ENCODE measurements at places on chromosomes 12 and 14.
A peak's percentile ranks its signal among the peaks of the same experiment; 100 is the strongest.

- peaks cover 81% of the 10 kb centered on the region for H3K36me3 ChIP-seq
- no peak for DNase-seq
- H3K4me1 ChIP-seq: no peaks in the 10 kb centered on the region
- no peaks in the 10 kb centered on the region for H3K27me3 ChIP-seq
- H3K4me3 ChIP-seq: no peak overlapping the region
These were observed 130.6 kb downstream of the RALGAPA1 start for GRCh38 chr14:35678403-35679028.

GRCh38 chr12:685388-685787 is 22.1 kb upstream of the NINJ2 start:
- DNase-seq: no peak
- no peak overlapping the region for H3K4me3 ChIP-seq
- H3K27ac ChIP-seq: no peak overlapping the region
- H3K36me3 ChIP-seq: no peaks in the 10 kb centered on the region

- H3K27me3 ChIP-seq: peaks cover 95% of the 10 kb centered on the region
- H3K4me1 ChIP-seq: no peaks in the 10 kb centered on the region
- no peak overlapping the region for H3K27ac ChIP-seq
- H3K36me3 ChIP-seq: no peaks in the 10 kb centered on the region
These were observed 6.0 kb downstream of the SIX6 start for GRCh38 chr14:60514741-60515491.

DNA sequence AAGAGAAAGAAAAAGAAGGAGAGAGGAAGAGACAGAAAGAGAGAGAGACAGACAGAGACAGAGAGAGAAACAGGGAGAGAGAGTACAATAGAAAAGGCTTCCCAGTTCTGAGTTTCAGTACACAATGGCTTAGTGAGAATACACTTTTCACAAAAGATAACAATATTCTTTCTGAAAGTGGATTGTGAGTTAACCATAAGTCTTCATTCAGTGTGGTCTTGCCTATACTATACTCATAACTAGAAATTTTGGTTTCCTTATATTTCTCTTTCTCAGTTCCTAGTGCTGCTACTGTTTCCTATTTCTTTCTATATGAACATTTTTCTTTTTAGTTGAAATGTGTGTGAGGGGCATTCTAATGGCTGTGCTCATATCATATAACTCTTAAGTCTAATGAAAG is 9.3 kb downstream of the CD163L1 start:
- H3K4me1 ChIP-seq: peaks cover 16% of the 10 kb centered on the region
- H3K27me3 ChIP-seq: no peaks in the 10 kb centered on the region
- no peak overlapping the region for H3K4me3 ChIP-seq
- H3K36me3 ChIP-seq: no peaks in the 10 kb centered on the region
- DNase-seq: no peak
- H3K27ac ChIP-seq: no peak overlapping the region

- no peaks in the 10 kb centered on the region for H3K36me3 ChIP-seq
- H3K4me1 ChIP-seq: no peaks in the 10 kb centered on the region
- H3K27me3 ChIP-seq: no peaks in the 10 kb centered on the region
These were observed 222.5 kb upstream of the ARHGAP5 start for GRCh38 chr14:31854508-31855075.

- peak overlapping the region; percentile 99 for H3K27ac ChIP-seq
- peaks cover 37% of the 10 kb centered on the region for H3K4me1 ChIP-seq
- no peaks in the 10 kb centered on the region for H3K27me3 ChIP-seq
- no peak overlapping the region for H3K4me3 ChIP-seq
These were observed 14.4 kb upstream of the SERPINA3 start for GRCh38 chr14:94597788-94598187.

GRCh38 chr12:47221256-47222023 is 141.7 kb upstream of the AMIGO2 start:
- no peak overlapping the region for H3K4me3 ChIP-seq
- no peaks in the 10 kb centered on the region for H3K36me3 ChIP-seq
- peak overlapping the region; percentile 82 for H3K27ac ChIP-seq
- H3K27me3 ChIP-seq: no peaks in the 10 kb centered on the region
- H3K4me1 ChIP-seq: peaks cover 46% of the 10 kb centered on the region
- no peak for DNase-seq

DNA sequence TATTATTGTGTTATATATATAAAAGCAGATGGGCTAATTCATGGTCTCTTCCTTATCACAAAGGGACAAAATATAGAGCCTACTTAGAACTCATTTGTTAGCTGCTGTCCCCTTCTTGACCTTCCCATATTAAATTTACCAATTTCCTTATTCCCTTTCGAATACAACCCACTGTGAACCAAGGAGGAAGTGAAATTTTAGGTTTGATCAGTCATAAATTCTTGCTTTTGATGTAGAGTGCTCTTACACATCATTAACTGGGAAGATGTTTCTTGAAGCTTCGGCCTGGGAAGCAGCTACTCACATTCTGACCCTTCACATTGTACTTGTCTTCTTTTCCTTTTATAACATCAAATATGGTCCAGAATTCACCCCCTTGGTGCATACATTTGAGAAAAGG is 579.0 kb downstream of the LRFN5 start:
- no peaks in the 10 kb centered on the region for H3K4me1 ChIP-seq
- no peak overlapping the region for H3K27ac ChIP-seq
- no peaks in the 10 kb centered on the region for H3K36me3 ChIP-seq
- no peak overlapping the region for H3K4me3 ChIP-seq

DNA sequence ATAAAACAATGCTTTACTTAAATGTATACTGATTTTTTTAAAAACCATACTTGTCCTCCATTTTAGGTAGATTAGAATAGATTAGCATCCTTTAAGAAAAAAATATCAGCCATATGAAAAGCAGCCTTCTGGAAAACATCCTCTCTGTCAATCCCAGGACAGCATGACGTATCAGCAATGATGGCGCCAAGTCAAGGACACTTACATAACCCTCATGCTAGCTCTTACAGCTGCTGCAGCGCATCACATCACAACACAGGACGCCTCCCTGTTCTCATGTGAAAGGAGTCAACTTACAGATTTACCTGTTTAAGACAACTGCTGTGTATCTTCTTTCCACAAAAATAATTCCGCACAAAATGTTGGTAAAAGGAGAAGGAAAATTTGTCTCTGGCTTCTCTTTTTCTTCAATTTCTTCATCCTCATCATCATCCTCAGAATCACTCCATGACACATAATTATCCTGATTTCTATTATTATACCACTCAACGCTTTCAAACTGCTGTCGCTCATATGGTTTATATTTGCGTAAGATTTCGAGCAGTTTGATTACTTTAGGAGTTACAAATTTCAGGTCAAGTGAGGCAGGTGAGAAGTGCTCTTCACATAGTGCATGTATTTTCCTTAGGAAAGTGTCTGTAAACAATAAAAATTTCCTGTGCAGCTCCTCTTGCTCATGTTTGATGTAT is 33.3 kb downstream of the DICER1 start:
- no peaks in the 10 kb centered on the region for H3K27me3 ChIP-seq
- no peak for DNase-seq
- no peak overlapping the region for H3K27ac ChIP-seq
- H3K36me3 ChIP-seq: peaks cover 90% of the 10 kb centered on the region
- H3K4me3 ChIP-seq: no peak overlapping the region

- no peaks in the 10 kb centered on the region for H3K27me3 ChIP-seq
- DNase-seq: no peak
- no peaks in the 10 kb centered on the region for H3K36me3 ChIP-seq
- H3K4me1 ChIP-seq: peaks cover 15% of the 10 kb centered on the region
- H3K4me3 ChIP-seq: no peak overlapping the region
- no peak overlapping the region for H3K27ac ChIP-seq
These were observed 979.7 kb upstream of the TMEM132C start for GRCh38 chr12:127287256-127287655.

DNA sequence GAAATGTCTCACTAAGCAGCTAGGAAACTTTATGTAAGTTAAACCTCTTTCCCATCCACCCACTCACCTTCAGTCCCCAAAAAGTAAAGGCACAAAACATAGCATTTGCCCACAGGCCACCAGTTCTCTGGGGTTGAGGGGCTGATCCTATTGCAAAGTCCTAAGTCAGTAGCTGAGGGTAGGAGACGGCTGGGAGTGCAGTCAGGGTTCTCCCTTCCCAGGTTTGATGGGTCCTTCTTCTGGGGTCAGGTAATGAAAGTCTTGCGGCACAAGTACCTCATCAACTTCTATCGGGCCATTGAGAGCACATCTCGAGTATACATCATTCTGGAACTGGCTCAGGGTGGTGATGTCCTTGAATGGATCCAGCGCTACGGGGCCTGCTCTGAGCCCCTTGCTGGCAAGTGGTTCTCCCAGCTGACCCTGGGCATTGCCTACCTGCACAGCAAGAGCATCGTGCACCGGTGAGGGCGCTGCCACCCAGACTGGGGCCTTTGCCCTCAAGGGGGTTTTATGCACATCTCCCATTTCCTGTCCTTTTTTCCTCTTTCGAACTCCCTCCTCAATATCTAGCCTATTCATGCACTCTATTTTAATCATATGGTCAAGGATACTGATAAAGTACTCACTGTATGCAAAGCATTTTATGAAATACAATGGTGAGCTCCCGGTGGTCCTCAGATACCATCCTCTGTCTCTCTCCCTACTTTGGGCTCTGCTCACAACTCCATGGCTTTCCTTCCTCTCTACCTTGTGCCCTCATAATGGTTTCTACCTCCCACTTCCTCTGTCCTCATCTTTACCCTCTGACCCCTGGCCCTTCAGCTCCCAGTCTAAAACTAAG is 986 bp downstream of the TSSK4 start:
- H3K36me3 ChIP-seq: peaks cover 81% of the 10 kb centered on the region
- H3K27me3 ChIP-seq: no peaks in the 10 kb centered on the region
- H3K4me3 ChIP-seq: no peak overlapping the region
- no peak overlapping the region for H3K27ac ChIP-seq
- no peak for DNase-seq
- H3K4me1 ChIP-seq: no peaks in the 10 kb centered on the region

GRCh38 chr14:59576332-59577294 is at the start of gene CCDC175:
Gene CCDC175, minus strand, starts transcription at chr14:59576812. Its CDS starts 37 bp downstream, at chr14:59576775.
- H3K27me3 ChIP-seq: peaks cover 12% of the 10 kb centered on the region
- DNase-seq: peak; percentile 85
- H3K4me1 ChIP-seq: no peaks in the 10 kb centered on the region
- no peak within 1 kb of the TSS for H3K27ac ChIP-seq

- no peaks in the 10 kb centered on the region for H3K36me3 ChIP-seq
- no peaks in the 10 kb centered on the region for H3K4me1 ChIP-seq
- H3K4me3 ChIP-seq: no peak overlapping the region
- no peak for DNase-seq
These were observed 44.1 kb downstream of the SMIM41 start for GRCh38 chr12:52123487-52124186.

DNA sequence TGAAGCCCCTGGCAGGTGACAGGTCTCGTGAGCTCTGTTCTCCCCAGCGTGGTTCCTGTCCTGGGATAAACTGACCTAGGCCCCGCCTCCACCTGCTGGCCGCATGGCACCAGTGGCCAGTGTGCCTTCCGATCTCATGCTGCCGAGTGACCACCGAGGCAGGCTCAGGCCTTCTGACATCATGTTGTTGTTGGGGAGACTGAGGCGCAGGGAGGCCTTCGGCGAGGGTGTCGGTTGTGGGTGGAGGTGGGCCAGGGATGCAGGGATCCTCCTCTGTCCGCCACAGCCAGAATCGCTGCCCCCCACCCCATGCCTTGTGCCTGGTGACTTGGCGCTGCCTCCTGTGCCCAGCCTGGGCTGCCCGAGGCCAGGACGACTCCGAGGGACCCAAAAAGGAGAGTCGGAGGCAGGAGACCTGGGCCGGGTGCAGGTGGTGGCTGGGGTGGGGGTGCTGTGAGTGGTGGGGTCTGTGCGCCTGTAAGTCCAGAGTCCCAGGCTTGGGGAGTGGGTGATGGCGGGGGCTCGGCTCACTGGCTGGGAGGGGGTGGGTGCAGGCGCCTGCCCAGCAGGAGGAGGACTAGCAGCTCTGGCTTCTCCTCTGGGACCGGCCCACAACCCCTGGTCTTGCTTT is 24.3 kb downstream of the ASPG start:
- H3K36me3 ChIP-seq: no peaks in the 10 kb centered on the region
- no peak overlapping the region for H3K27ac ChIP-seq
- H3K4me1 ChIP-seq: no peaks in the 10 kb centered on the region
- DNase-seq: peak; percentile 62
- H3K4me3 ChIP-seq: no peak overlapping the region

- no peak overlapping the region for H3K4me3 ChIP-seq
- no peaks in the 10 kb centered on the region for H3K27me3 ChIP-seq
- no peaks in the 10 kb centered on the region for H3K36me3 ChIP-seq
- no peak for DNase-seq
These were observed 34.2 kb upstream of the KICS2 start for GRCh38 chr12:64256166-64256800.

- H3K27me3 ChIP-seq: no peaks in the 10 kb centered on the region
- peak within 1 kb of the TSS; percentile 93 for H3K4me3 ChIP-seq
- H3K27ac ChIP-seq: peak within 1 kb of the TSS; percentile 98
- DNase-seq: peak; percentile 80
These were observed at the start of gene MMP14 for GRCh38 chr14:22836301-22837113. Gene MMP14, plus strand, starts transcription at chr14:22836585. Its CDS starts 233 bp downstream, at chr14:22836818.

DNA sequence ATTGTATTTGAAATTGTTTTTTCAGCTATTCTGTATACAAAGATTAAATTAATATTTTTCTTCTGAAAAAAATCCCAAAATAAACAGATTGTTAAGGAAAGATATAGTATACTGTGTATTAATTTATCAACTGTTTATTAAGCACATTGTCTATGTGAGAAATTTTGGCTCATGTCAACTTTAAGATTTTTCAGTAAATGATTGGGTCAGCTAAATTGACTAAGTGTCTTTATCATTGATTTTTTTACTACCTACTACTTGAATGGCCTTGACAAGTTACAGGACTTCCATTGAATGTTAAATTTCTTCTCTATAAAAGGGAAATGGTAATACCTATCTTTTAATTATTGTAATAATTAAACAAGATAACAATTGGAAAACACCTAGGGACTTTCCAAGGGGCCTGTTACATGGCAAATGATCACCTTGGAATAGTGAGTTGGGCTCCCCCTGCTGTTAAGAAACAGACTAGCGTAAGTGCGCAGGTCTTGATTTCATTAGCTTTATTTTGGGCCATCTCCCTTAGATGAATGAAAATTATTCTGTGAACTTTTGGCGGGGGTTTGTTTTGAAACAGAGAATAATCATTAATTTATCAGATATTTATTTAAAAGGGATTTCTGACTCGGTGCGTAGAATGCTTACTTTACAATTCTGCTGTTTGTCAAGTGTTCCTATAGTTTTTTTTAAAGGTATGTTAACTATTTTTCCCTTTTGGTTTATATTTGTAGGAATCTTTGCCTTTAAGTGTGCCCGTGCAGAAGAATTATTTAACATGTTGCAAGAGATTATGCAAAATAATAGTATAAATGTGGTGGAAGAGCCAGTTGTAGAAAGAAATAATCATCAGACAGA is 14.5 kb upstream of the CCT2 start:
- DNase-seq: no peak
- no peaks in the 10 kb centered on the region for H3K27me3 ChIP-seq
- peak overlapping the region; percentile 93 for H3K27ac ChIP-seq
- peaks cover 51% of the 10 kb centered on the region for H3K36me3 ChIP-seq

- H3K36me3 ChIP-seq: no peaks in the 10 kb centered on the region
- no peak for DNase-seq
- no peaks in the 10 kb centered on the region for H3K4me1 ChIP-seq
- H3K27me3 ChIP-seq: peaks cover 4% of the 10 kb centered on the region
- no peak overlapping the region for H3K27ac ChIP-seq
- no peak overlapping the region for H3K4me3 ChIP-seq
These were observed 168.9 kb downstream of the ADGRD1 start for GRCh38 chr12:131122631-131123030.
